ENCODE measurements at places on chromosomes 6 and 20.

DNA sequence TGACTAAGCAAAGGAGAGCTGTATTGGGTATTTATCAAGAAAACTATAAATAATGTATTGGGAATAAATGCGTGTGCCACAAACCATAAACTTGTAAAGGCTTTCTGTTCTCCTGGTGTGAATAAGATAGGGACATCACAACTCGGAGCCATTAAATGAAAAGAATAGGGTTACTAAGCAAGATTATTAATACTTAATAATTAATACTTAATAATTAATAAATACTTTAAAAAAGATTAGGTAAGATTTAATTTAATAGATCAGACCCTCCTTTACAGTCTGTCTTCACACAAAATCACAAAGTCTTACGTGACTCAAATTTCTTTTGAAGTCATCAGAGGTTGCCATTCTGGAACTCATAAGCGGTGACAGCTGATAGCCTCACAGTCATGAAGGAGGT lies 648.9 kb downstream of the PRKN start:
- no peak for DNase-seq

DNA sequence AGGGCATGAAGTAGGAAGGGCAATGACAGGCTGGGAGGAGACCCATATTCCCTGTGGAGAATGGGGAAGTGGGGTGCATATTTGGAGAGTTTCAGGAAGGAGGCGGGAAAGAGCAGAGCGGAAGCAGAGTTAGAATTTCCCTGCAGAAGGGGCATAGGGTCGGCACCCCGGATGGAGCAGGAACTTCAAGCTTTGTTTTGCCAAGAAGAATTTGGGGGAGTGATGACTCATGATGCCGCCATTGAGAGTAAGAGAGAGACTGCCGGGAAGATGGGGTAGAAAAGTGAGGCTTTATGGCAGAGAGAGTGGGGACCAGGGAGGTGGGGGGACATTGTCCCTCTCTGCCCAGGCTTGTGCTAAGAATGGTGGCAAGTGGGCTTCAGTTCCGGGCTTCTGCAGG lies 50.3 kb upstream of the EPB41L1 start:
- no peak for DNase-seq

GRCh38 chr6:34531580-34532201 lies 24.4 kb downstream of the SPDEF start:
- no peak for DNase-seq

DNA sequence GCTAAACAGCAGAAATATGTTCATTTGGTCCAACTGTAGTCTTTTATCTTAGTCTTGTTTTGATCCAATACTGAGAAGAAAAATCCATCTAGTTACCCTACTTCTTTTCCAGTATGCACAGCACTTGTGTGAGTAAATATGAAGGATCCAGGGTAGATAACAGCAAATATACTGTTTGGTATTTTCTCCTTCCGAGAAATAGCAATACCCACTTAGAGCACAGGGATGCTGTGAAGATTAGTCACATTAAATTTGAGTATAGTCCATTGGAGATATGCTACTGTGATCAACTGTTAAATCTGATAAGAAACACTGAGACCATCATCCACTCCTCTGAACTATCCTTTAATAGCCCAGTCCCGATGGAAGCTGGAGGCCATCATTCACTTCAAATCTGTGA lies 145.2 kb downstream of the PDE7B start:
- no peak for DNase-seq

GRCh38 chr6:155026022-155026705 lies 31.0 kb downstream of the TIAM2 start:
- DNase-seq: no peak

DNA sequence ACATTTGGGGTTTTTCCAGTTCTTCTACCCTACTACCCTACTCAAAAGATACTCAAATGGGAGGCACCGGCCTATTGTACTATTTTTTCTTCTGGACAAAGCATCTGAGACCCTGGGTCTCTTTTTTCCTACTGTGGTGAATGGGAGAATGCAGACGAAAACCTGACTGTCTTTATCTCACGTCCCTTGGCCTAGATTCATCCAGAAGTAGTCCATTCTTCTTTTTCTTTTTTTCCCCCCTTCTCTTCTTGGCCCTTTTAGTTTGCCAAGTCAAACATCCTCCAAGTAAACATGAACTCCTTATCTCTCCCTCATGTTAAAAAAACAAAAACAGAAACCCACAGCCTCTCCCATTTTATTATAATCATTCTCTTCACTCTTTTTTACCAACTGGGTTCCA lies 8.7 kb upstream of the ILRUN start:
- DNase-seq: no peak

GRCh38 chr6:30818391-30818841 lies 65.9 kb upstream of the DDR1 start:
- DNase-seq: no peak

DNA sequence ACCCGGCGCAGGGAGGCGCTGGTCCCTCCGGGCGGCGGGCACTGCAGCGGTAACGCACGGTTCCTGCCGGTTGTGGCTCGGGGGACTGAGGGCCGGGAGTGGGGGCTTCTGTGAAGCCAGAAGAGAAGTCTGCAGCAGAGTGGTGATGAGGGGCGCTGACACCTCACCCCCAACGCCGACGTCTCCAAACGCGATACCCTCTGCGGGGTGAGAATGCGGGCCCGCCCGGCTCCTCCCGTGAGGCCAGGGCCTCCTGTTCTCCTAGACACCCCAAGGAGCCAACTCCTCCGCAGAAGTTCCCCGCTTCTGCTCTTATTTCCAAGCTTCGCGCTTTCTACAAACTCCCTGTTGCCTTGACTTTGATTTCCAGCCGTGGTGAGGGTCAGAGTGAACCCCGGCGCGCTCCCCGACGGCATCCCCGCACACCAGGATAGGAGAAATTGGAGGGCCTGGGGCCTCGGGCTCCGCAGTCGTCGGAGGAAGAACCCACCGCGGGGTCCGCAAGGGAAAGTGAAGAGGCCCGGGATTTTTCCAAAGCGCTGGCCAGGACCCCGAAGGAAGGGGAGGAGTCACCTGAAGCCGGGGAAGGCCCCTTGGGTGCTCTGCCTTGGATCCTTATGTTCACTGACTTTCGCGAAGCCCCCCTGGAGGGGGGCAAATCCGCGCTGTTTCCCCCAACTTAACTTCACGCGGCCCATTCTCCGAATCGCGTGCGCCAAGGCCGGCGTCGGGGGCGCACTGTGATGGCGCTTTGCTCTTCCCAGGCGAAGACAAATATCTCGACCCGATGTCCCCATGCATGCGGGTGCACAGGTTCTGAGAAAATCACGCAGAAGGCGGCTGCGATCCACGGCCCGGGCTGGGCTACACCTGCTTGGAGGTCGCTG lies 3.1 kb upstream of the INSM1 start:
- no peak for DNase-seq

DNA sequence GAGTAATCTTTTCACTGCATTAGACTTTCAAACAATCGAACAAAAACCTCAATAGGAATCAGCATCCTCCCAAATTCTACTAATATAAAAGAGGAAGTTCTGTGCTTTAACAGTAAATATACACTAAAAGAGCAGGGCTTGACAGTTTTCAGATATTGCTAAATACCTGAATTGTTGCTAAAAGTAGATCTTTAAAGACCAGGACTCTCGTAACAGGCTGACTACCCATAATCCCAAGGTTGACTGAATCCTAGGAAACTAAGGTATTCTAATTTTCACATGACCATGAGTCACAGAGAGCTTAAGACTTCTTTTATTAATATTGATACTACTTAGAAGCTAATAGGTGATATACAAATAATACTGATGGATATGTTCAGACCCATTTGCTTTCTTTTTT lies 10.1 kb downstream of the CD164 start:
- no peak for DNase-seq

DNA sequence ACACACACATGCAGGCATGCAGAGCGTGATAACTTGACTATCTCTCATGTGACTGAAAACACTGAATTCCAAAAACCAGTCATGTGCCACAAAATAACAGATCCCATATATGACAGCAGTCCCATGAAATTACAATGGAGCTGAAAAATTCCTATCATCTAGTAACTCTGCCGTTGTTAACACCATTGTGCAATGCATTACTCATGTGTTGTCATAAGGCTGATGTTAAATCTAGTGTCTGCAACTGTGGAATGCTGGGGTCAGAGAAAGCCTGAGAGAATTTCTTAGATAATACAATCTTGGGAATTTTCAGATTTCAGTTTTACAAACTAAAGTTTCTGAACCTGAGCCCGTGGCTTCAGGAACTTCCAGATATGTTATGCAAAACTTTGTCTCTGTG lies 70.2 kb downstream of the LYRM4 start:
- no peak for DNase-seq

DNA sequence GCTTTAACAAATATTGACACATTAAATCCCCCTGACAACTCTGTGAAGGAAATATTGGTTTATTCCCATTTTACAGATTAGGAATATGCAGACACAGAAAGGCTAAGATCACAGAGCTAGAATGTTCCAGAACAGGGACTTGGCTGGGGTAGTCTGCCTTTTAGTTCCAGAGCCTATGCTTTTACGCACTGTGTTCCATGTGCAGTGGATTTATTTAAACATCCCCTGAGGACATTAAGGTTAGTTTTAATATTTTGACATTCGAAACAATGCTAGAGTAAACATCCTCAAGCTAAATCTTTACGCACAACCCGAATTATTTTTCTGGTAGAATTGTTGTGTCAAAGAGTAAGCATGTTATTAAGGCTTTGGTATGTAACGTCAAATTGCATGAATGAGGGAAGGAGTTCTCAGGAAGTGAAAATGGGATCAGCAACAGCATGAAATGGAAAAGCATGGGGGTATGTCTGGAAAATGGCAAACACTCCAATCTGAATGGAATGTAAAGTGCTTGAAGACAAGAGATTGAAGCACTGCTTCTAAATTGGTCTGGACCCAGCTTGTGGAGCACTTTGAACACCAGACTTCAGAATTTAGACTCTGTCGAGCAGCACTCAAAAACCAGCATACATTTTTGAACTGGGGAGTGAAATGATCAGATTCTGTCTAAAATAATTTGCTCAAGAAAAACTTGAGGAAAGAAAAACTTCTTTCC lies 429.9 kb downstream of the CD83 start:
- no peak for DNase-seq

DNA sequence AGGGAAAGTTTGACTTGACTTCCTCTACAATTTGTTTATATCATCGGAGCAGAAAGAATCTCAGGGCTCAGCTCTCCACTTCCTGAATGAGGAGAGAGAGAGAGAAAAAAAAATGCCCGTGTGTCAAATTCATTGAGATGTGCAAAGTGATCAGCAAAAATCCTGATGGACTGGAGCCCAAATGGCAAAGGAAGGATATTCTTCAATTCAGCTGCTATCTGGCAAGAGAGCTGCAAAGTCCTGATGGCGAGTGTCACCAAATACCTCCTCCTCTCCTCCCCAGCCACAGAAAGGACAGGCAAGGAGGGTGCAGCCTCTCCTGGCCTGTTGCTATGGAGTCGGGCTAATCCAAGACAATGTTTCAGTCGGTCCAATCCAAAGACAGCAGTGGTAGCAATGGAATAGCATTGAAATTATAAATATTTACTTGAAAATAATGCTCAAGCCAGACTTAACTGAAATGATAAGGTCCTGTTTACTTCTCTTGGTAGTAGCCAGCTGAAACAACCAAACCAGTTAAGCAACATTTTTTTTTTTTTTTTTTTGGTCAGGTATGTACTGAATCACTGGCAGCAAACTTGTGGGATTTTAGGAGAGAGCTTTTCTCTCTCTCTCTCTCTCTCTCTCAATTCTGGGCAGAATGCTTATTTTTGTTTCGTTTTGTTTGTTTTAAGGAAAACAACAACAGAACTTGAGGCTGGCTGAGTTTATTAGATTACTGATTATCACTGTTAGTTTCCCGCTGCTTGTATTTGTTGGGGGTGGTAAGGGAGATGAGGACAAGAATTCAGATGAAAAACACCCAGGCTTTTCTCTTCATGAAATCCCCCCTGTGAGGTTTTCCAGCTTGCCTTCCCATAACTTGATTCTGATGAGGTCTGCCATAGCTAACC lies 204.2 kb downstream of the BCAS1 start:
- no peak for DNase-seq

GRCh38 chr20:6180531-6180930 lies 57.7 kb upstream of the FERMT1 start:
- DNase-seq: no peak

GRCh38 chr20:2363187-2363586 lies 17.5 kb upstream of the TGM6 start:
- DNase-seq: no peak

DNA sequence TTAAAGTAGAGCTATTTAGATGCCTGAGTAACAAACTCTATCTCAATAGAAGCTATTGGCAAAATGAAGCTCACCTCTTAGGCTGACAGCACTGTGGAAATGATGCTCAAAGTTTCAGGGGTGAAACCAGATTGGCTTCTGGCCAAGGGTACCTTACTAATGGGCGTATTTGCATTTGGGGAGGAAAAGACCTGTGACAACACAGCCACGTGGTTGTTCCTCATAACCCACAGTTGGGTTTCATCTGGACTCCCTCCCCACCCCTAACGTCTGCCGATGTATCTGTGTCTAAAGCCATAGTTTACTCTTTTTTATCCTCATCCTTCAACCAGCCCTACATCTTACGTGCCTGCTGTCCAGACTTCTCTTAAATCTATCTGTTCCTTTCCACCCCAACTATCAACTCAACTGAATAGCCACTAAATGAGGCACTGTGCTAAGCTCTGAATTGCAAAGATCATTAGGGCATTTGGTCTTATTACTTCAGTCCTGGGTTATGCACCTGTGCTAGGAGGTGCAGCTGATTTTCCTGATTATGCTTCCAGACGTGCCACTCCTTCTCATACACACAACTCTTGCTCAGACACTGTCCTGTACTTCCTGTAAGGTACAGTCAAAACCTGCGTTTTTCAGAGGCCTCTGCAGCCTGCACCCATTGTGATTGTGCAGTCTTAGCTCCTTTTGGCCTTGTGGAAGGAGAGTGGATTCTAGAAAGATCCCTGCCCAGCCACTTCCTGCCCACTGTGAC lies 80.6 kb upstream of the ARMC2 start:
- DNase-seq: no peak

DNA sequence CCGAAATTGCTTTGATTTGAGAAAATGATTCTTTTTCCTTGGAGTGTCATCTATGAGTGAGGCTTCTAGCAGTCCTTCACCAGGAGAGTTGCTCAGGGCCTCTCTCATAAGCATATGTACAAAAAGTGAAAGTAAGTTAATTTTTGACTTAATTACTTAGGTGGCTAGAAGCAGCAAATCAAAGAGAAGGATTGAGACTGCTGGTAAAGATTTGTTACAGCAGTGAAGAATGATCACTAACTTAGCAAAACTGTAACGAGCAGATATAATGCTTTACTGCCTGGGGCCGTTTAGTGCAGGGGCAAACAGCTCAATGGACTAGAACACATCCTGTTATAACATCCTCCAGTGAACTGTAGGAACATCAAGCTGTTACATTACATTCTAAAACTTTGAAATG lies 167.8 kb upstream of the RIPOR2 start:
- DNase-seq: no peak

- DNase-seq: no peak
Observed at GRCh38 chr6:147267658-147268057, 63.4 kb downstream of the STXBP5 start.

Data from right atrium auricular region (tissue), 2 donors.